ENCODE measurements at places on chromosomes 11 and 22. TPM values are rescaled to one million over a fixed set of nuclear protein-coding genes. Genes with fewer than 3 reads are reported as not detected.

PIK3C2A gene
- 23.1 TPM for total RNA-seq

TRPC6 gene
- not detected for total RNA-seq

FXYD6 gene
- total RNA-seq = not detected

SEC14L2 gene
- 7.7 TPM for total RNA-seq

GGT5 gene
- not detected for total RNA-seq

SYCE3 gene
- total RNA-seq = not detected

MGAT3 gene
- 13.1 TPM for total RNA-seq
